ENCODE measurements at places on chromosomes 5 and 9. TPM values are rescaled to one million over a fixed set of nuclear protein-coding genes. Genes with fewer than 3 reads are reported as not detected.

Gene SLC28A3
- 1.2 TPM for total RNA-seq

Gene SLC6A3
- not detected for total RNA-seq

Gene OMD
- 8.5 TPM for total RNA-seq

Gene C9orf50
- total RNA-seq, result not detected

Gene LMNB1
- total RNA-seq, result 3.7 TPM

Gene TNFSF15
- total RNA-seq, result 0.03 TPM

Gene CYSRT1
- 0.62 TPM for total RNA-seq

Gene TCF7
- total RNA-seq, result 3.3 TPM

Gene TEK
- 29.5 TPM for total RNA-seq

Gene OTP
- not detected for total RNA-seq

Gene HINT1
- 142 TPM for total RNA-seq

Gene LHX6
- 11.3 TPM for total RNA-seq

Gene FBP2
- 0.62 TPM for total RNA-seq

Gene AMBP
- 0.39 TPM for total RNA-seq

Gene SGCD
- total RNA-seq, result 58.5 TPM

Gene PCDHGA8
- 3.7 TPM for total RNA-seq

Gene TRIM36
- 0.71 TPM for total RNA-seq

Gene SLIT3
- 71.1 TPM for total RNA-seq

Gene BHMT2
- total RNA-seq, result 16.3 TPM

Gene SLC25A51
- 30.2 TPM for total RNA-seq

Gene SLC34A1
- not detected for total RNA-seq

Gene ORM2
- not detected for total RNA-seq

Gene SKIC3
- 54.6 TPM for total RNA-seq

Gene ITGA2
- total RNA-seq, result 0.88 TPM

Gene GCNT4
- total RNA-seq, result 0.35 TPM
